ENCODE measurements at places on chromosomes 3 and 15.
A peak's percentile ranks its signal among the peaks of the same experiment; 100 is the strongest.

- DNase-seq = no peak
Measured at GRCh38 chr15:49418811-49419210, 4.2 kb upstream of the FGF7 start.

GRCh38 chr3:189710620-189711402 is 79.6 kb downstream of the TP63 start:
- DNase-seq = peak; percentile 36

DNA sequence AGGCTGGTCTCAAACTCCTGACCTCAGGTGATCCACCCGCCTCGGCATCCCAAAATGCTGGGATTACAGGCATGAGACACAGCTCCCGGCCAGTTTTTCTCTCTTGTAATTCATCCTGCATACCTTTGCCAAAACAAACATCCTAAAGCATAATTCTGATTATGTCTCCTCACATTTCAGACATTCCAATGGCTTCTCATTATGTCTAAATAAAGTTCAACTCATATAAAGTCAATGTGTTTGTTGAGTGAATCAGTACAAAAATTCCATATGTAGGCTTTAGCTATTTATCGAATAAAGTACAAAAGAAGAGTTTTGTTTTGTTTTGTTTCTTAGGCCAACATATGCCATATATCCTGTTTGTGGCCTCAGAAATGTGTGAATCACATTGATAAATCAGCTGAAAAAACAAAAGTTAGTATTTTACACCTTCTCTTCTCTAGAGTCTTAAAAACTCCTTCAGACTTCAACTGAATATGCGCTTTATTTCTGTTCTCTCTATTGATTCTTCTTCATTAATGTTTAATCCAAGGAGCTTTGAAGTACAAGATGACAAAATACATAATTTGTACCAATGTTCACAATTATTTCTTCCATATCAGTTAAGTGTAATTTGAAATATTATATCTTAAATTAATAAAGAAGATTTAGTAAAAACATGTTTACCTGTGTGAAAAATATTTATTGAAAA is 165.8 kb downstream of the MECOM start:
- no peak for DNase-seq

- DNase-seq = no peak
Measured at GRCh38 chr3:7567160-7567559, 706.2 kb downstream of the GRM7 start.

GRCh38 chr3:14511623-14512280 is 28.4 kb downstream of the GRIP2 start:
- no peak for DNase-seq

GRCh38 chr3:73442152-73442551 is 182.6 kb downstream of the PDZRN3 start:
- no peak for DNase-seq

DNA sequence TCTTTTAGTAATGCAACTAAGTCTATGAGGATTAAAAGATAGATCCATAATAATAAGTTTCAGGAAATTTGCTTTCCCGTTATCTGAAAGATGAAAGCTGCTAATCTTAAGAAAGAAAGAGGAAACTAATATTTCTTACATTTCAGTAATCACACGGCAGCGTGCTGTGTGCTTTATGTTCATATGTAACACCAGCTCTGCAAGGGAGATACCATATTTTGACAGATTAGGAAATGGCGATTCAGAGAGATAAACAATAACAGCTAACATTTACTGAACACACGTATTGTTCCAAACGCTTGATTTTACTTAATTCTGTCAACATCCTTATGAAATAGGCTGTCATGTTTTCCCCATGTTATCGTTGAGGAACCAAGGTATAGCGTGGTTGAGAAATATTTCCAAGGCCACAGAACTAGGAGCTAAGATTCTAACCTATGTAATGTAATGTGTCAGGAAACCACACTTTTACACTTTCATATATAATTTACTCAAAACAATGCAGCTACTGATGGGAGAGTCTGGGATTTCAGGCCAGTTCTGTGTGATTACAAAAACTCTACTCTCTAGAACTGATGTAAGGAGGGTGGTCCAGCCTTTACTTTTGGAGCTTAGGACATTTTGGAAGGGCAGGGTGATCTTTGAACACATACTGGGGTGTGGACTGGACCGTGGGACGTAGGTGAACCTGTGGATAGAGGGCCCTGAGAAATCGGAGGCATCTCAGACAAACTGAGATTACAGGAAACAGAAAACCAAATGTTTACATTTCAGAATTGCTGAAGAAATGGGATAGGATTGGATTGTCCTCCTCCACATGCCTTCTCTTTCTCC is 100.6 kb downstream of the IL1RAP start:
- DNase-seq = no peak

GRCh38 chr3:146504498-146505197 is 35.3 kb upstream of the PLSCR2 start:
- DNase-seq = no peak

DNA sequence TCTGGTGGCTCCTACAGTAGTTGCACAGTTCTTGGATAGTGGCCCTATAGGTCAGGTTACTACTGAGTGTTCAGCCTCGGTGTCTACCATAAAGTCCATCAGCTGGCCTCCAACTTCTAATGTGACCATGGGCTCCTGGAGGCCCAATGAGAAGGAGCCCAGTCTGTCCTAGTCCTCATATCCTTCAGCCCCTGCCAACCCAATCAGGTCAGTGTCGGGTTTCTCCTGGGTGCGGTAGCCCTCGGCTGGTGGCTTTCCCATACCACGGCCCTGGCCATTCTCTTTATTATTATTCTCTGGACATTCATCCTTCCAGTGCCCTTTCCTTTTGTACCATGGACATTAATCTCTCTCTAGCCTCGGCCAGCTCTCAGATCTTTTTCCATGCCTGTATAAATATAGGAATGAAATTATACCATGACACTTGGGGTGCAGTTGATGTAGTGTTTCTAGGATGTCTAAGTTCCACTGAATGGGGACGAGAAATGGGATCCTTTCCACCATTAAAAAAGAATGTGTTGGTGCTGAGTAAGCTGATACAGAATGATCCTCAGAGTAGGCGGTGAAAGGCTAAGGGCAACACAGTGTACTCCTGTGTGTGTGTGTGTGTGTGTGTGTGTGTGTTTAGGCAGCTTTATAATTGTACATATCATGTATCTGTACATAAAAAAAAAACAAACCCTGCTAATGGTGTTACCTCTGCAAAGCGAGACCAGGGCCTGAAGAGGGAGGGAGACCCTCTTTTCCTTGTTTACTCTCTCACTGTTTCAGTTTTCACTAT is 19.3 kb upstream of the NOX5 start:
- DNase-seq = no peak
